ENCODE measurements at places on chromosomes 4 and X. TPM values are rescaled to one million over a fixed set of nuclear protein-coding genes. Genes with fewer than 3 reads are reported as not detected.

The SSR4 gene
- total RNA-seq = 124 TPM

The CXCR3 gene
- not detected for total RNA-seq

The BBS7 gene
- total RNA-seq = 20.5 TPM

The CSN1S1 gene
- total RNA-seq = not detected

The COL4A6 gene
- 217 TPM for total RNA-seq

The PABPC1L2A gene
- total RNA-seq = not detected

The ARR3 gene
- total RNA-seq = not detected

The ADGRA3 gene
- total RNA-seq = 25.1 TPM

The BMP3 gene
- total RNA-seq = 23.7 TPM

The XK gene
- total RNA-seq = 9.2 TPM

The NDST3 gene
- not detected for total RNA-seq

The OPHN1 gene
- 8.2 TPM for total RNA-seq

The ADH1B gene
- 406 TPM for total RNA-seq

The TMPRSS11F gene
- not detected for total RNA-seq

The TBX22 gene
- not detected for total RNA-seq

The TCEAL9 gene
- 73.2 TPM for total RNA-seq

The PLS3 gene
- 127 TPM for total RNA-seq

The RBM46 gene
- not detected for total RNA-seq

The XAGE2 gene
- not detected for total RNA-seq

The CLDN24 gene
- not detected for total RNA-seq

The GALNT7 gene
- 14.6 TPM for total RNA-seq

The NOX1 gene
- total RNA-seq = 0.31 TPM

The FGFBP2 gene
- 5.2 TPM for total RNA-seq

The PWWP3B gene
- not detected for total RNA-seq

The MAGEA8 gene
- not detected for total RNA-seq

The SYTL4 gene
- 32.3 TPM for total RNA-seq

The SASH3 gene
- total RNA-seq = 3.4 TPM

The RIBC1 gene
- not detected for total RNA-seq

The ZNF595 gene
- 20.9 TPM for total RNA-seq

The EXOC1L gene
- not detected for total RNA-seq

The GYPE gene
- total RNA-seq = 1.2 TPM

The ATP1B4 gene
- not detected for total RNA-seq

The MID1 gene
- total RNA-seq = 19.3 TPM

The F8A2 gene
- not detected for total RNA-seq

The RS1 gene
- total RNA-seq = not detected

The NHS gene
- 7.3 TPM for total RNA-seq

The CSAG2 gene
- total RNA-seq = not detected

The DKK2 gene
- total RNA-seq = not detected

The KIT gene
- total RNA-seq = 25.4 TPM

The OCIAD1 gene
- 97.3 TPM for total RNA-seq

The F8A3 gene
- total RNA-seq = 12.1 TPM

The KIF4A gene
- 0.47 TPM for total RNA-seq

The SPATA4 gene
- total RNA-seq = 0.46 TPM

The SFRP2 gene
- total RNA-seq = 22.3 TPM

The SLC25A14 gene
- total RNA-seq = 7.8 TPM

The GPR119 gene
- not detected for total RNA-seq

The SLITRK2 gene
- total RNA-seq = 0.13 TPM
